ENCODE measurements at places on chromosomes 2 and 18.

- DNase-seq = no peak
These were observed at the start of gene BCL2 for GRCh38 chr18:63319383-63320122. Gene BCL2 (minus strand): TSS chr18:63319769.

DNA sequence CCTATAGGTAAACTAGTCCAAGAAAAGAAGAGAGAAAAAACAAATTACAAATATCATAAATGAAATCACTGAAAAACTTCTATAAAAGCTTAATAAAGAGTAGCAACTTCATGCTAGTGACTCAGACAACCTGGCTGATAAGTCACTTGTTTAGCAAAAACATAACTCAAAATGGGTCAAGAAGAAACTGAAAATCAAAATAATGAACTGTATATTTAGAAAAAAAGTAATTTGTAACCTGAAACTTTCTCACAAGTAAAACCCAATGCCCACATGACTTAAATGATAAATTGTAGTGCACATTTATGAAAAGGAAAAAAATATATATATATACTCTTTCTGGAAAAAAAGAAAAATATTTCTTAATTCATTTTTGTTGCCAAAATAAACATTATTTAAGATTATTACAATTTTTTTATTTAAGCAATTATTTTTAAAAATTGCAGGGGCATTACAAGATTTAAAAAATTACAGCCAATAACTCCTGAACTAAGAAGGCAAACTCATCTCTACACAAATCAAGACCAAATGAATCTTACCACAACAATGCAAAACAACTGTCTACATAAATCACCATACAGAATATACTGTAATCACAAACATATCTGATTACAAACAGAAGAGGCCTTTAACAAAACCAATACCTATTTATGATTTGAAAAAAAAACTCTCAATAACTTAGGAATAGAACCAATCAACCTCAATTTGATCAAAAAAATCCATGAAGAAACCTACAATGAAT, 406.3 kb downstream of the CDH7 start:
- DNase-seq = no peak

GRCh38 chr18:77073336-77074093, 59.1 kb downstream of the MBP start:
- no peak for DNase-seq

DNA sequence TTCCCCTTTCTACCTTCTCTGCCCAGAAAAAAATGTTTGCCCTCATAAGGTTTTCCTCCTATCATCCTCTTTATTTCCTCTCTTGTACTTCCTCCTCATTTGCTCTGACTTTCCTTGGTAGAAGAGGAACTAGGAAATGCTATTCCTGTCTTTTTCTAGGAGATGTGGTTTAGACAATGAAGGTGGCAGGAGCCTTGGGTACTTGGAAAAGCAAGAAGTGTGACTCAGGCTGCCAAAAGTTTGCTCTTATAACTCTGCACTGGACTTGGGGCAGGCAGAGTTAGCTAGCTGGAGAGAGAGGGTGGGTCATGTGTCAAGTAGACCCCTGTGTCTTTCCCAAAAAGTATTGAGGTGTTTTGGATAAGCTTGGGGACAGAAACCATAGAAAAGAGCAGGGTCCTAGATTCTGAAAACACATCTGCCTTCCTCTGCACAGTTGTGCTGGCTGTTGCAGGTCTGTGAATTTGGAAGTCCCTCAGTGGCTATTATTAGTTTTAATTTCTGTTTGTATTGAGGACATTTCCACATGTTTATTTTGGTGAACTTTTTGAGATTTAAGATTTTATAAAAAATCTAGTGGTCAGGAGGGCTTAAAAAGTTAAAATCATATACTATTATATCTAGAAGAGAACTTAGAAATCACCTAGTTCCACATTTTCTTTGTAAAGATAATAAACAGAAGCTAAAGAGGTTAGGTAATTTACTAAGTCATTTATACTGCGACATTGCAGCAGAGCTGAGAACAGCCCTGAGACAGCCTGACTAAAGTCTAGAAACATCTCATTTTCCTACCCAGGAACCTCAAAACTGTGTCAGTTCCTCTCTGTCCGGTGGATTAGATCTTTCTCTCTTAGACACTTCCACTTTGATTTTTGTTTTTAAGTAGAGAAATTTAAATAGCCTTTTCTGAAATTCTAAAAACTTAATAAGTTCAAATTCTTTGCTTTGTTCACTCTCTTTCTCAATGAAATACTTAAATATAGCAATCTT, 16.0 kb downstream of the INSIG2 start:
- no peak for DNase-seq

DNA sequence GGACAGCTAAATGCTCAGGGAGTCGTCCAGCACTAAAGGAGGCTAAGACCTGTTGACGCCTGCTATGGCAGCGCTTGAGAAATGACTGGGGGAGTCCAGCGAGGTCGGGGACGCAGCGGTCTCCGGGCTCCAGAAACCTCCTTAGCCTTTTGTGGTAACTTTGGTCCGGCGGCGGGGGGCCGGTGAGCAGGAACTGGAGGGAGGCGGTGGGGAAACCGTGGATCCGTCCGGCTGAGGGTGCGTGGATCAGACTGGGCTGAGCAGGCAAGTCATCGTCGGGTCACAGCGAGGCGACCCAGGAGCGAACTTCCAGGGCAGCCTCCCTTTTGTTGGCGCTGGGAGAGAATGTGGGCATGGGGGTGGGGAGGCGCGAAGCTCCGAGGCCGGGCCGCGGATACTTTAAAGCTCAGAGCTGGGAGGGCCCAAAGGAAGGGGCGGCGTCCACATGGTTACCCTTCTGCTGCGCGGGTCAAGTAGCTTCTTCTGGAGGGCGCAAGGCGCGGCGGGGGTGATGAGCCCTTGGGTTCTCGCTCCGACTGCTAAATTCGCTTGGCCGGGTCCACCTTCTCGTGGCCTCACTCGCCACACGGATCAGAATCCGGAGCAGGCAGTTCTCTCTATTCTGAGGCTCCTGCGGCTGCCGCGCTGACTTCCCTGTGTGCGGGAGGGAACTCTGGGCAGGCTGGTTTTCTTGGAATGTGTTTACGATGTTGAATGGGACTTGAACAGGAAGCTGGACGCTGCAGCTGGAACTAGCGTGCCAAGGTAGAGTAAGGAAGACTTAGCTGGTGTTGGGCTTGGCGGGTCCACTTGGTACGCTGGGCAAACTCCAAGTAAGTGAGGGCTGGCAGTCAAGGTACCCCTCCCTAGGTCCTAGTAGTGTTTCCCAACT, 920 bp downstream of the GULP1 start:
- DNase-seq = no peak

GRCh38 chr2:209688385-209688784, 83.2 kb upstream of the UNC80 start:
- no peak for DNase-seq

- no peak for DNase-seq
These were observed 122.0 kb downstream of the ZNF521 start for GRCh38 chr18:25229920-25230319.

DNA sequence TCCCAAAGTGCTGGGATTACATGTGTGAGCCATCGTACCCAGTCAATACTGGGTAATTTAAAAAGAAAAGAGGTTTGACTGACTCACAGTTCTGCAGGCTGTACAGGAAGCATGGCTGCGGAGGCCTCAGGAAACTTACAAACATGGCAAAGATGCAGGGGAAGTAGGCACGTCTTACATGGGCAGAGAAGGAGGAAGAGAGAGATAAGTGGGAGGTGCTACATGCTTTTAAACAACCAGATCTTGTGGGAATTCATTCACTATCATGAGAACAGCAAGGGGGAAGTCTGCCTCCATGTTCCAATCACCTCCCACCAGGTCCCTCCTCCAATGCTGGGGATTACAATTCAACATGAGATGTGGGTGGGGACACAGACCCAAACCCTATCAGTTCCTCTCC, 192.5 kb downstream of the ATAD2B start:
- no peak for DNase-seq

DNA sequence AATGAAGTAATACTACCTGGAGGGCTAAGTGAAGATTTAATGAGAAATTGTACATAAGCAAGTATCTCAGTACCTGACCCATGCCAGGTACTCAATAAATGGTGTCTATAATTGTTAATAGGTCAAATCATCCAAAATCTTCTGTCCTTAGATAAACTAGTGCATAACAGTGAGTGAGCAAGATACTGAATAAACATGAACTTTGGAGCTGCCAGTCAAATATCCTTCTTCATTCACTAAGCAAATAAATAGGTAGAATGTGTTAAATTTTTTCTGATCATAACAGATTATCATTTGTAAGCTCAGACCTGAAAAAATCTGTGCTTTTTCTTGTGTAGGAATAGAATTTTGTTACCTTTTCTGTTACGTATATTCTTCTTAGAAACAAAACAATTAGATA, 39.6 kb downstream of the RAB3GAP1 start:
- DNase-seq = no peak

DNA sequence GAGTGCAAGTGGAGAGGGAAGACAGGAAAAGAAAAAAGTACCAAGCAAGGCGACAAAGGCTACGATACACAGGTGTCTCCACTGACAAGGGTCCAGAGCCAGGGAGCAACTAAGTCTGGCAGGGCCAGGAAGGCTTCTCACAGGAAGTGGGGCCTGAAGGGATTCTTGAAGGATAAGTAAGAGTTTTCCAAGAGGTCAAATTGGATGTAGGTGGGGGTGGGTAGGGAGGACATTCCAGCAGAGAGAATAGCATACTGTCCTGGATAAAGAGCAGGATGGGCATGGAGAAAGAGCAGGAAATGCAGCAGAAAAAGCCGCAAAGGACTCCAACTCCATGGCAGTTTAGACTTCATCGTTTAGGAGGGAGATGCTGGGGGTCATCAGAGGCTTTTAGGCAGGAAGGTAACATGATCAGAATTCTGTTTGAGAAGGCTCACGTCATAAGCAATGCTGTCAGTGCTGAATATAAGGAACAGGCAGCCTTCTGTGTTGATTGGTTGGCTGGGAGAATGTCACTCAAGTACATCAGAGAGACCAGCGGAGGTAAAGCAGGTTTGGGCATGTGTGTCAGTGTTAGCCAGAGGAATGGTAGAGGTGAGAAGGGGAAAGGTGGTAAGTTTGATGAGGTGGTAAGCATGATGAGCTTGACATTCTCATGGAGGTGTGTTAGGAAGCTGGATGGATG, 35.1 kb downstream of the ARHGAP25 start:
- no peak for DNase-seq

DNA sequence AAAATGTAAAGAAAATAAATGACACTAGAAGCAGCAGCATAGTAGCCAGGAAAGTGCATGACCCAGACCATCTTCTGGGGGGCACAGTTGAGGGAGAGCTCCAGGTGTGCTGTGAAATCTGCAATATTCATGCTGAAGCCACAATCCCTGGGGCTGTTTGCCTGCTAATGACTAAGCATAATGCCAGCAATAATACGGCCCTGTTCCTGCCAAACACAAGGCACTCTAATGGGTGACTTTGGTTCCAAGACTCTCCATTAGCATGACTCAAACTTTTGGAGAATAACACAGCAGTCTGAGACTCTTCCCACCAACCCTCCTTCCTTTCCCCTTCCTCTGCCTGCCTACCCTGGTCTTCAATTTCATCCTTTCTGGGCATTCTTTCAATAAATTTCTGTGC, 77.9 kb upstream of the DOCK10 start:
- DNase-seq = no peak

DNA sequence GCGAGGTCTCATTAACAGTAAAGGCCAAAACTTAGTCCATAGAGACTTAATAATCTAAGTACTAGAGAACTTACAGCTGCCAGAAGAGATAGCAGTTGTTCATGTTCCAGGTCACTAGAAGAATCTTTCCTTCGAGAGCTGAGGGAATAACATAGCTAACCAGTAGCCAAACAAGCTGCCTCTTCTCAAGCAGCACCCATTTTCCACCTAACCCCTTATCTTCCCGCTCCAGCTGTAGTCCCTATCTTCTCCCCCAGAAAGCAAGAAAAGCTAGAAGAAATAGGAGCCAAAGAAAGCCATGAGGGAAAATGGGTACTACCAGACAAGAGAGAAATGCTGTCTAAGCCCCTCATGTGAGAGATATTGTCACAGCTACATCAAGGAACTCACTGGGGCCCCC, 24.0 kb downstream of the SULT1C4 start:
- DNase-seq = no peak

All from iPS DF 6.9 (cell line).